ENCODE measurements at places on chromosomes 13 and 19. TPM values are rescaled to one million over a fixed set of nuclear protein-coding genes. Genes with fewer than 3 reads are reported as not detected.
A peak's percentile ranks its signal among the peaks of the same experiment; 100 is the strongest.

DNA sequence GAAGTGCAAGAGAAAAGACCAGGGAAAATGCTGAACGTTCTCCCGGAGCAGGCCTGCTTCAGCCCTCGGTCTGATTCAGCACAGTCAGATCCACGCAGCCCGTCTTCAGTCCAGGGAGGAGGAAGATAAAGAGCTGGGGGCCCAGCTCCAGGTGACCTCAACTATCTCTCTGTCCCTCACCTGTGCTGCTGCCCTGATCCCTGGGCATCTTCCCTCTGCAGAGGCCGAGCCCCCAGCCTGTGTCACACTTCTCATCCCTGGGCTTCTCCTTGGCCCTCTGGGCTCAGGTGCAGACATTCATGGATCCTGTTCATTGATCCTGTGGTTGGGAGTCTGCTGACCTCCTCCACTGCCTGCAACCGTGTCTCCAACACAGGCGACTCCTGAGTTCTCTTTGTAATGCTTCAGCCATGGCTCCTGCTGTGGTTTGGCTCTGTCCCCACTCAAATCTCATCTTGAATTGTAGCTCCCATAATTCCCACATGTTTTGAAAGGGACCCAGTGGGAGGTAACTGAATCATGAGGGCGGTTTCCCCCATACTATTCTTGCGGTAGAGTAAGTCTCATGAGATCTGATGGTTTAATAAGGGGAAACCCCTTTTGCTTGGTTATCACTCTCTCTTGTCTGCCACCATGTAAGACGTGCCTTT lies 27.9 kb downstream of the COL4A2 start:
- DNase-seq, result no peak

GRCh38 chr13:113875837-113876281 lies 12.0 kb upstream of the GAS6 start:
- no peak for DNase-seq

The ABHD13 gene
- total RNA-seq, result 4.7 TPM

- DNase-seq, result no peak
Measured at GRCh38 chr19:47511128-47511517, 3.7 kb downstream of the NAPA start.

DNA sequence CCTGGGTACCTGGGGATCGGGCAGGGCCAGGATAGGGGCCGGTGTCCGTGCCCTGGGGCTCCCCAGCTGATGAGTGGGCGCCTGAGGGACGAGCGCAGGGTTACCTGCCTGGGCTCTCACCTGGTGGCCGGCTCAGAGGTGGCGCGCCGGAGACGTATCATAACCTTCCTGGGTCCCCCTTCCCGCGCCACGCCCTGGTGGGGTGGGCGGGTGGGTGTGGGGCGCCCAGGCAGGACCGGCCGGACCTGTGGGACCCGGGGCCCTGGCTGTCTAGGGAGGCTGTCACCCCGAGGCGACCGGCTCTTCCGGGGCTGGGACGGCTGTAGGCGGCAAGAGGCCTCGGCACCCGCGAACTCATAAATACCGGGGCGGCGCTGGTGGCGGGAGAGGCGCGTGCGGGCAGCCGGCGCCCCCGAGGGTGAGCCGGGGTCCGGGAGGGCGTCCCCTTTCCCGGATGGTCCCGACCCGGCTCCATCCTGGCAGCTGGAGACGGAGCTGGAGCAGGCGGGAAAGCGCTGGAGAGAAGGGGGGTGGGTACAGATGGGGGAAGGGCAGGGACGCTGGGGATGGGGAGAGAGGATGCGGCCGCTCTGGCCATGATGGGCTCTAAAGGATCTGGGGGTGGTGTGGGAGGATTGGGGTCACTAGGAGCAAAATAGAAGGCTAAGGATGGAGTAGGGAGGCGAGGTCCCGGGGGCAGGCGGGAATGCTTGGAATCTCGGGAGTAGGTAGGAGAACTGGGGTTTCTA lies at the start of gene ACP7:
TSS of gene ACP7 (plus strand) at position 386 of the 749 bp plus-strand sequence. CDS start 902 bp downstream, outside the sequence.
- no peak for DNase-seq

DNA sequence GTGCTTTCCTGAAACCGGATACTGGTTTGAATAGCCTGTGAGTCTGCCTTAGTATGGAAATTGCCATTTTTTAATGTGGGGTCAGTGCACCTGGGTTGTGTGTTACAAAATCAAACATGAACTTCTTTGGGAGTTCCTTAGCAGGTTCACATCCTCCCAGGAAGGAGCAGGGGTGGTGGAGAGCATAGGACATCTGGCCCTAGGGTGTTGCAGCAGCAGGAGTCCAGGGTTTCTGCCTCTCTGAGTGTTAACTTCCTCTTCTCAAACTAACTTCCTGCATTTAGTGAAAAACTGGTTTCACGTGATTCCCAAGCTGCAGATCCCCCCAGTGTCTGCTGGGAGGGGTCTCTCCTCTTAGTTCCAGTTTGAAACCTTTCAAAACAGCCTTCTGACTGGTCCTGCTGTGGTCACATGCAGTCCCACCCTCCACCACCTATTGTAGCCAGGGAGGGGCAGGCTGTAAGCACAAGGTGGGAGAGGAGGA lies 7.2 kb downstream of the RNASEH2B start:
- no peak for DNase-seq

The OR7D2 gene
- not detected for total RNA-seq

DNA sequence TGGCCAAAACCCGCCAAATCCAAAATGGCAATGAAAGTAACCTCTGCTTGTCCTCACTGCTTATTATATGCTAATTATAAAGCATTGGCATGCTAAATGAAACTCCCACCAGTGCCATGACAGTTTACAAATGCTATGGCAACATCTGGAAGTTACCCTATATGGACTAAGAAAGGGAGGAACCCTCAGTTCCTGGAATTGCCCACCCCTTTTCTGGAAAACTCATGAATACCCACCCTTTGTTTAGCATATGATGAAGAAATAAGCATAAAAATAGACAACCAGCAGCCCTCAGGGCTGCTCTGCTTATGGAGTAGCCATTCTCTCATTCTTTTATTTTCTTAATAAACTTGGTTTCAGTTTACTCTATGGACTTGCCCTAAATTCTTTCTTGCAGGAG lies 269.8 kb downstream of the OLFM4 start:
- DNase-seq, result no peak

DNA sequence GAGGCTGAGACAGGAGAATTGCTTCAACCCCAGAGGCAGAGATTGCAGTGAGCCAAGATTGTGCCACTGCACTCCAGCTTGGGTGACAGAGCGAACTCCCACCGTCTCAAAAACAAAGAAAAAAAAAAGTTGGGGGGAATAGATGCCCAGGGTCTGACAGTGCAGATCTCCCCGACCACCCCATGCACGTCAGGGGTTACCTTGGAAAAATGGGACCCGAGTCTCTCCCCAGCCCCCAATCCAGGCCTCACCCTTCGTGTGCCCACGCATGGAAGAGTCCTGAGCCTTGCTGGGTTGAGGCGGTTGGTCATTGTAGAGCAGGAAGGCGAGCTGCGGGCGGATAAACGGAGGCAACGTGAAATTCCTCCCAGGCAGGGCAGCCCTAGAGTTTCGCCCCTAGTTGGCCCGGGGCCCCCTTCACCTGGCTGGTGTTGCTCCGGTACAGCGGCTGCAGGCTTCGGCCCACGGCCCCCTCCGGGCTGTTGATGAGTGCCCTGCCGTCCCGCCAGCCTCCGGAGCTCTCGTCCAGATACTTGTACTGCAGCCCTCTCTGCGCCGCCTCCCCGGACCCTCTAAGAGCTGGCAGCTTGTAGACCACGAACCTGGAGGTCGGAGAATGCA lies 588 bp downstream of the DNASE2 start:
- DNase-seq, result no peak

- DNase-seq, result no peak
Measured at GRCh38 chr13:30671271-30671815, 53.6 kb downstream of the USPL1 start.

- no peak for DNase-seq
Measured at GRCh38 chr19:55226273-55226672, 2.3 kb downstream of the TMEM86B start.

The ABHD8 gene
- total RNA-seq, result 6.1 TPM

The CALR3 gene
- 0.26 TPM for total RNA-seq

GRCh38 chr19:7213628-7214323 lies 80.4 kb downstream of the INSR start:
- DNase-seq, result peak; percentile 11

- DNase-seq, result peak; percentile 55
Measured at GRCh38 chr19:38949580-38950367, 19.0 kb downstream of the MRPS12 start.

The PRR20D gene
- not detected for total RNA-seq

DNA sequence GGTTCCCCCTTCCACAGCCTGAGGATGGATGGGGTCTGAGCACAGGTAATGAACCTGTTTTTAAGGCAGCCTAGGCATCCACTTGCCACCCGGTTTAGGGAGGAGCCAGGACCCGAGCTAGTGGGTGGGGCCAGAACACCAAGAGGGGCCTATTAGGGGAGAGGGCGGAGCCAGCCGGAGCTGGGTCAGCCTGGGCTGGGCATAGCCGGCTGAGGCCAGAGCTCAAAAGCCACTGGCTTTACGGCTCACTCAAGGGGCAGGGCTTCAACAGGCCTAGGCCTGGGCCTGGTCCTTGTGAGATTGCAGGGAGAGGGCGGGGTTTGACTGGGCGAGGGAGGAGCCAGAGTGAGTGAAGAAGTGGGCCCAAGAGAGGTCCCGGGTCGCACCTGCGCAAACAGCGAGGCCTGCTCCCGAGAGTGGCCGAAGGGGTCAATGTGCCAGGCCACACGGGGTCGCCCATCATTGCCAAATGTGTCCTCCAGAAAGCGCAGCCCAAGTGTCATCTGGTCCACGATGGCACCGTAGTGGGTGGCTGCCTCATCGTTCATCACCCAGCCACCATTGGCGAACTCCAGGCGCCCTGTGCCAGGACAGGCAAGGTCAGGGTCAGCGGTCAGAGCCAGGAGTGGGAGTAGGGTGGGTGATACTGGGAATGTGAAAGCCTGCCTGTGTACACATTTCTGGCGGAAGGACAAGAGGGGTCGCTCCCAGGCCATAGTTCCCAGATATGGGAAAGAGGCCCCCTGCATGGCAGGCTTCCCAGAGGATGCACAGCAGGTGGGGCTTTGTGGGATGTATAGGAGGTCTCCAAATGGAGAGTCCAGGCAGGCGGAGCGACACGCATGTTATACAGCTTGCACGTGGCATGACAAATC lies 1.9 kb downstream of the MAN2B1 start:
- no peak for DNase-seq

- DNase-seq, result no peak
Measured at GRCh38 chr19:18859676-18860301, 28.0 kb downstream of the UPF1 start.

The PPM1N gene
- 1.6 TPM for total RNA-seq

- peak; percentile 33 for DNase-seq
Measured at GRCh38 chr19:16957151-16957701, 68.4 kb downstream of the F2RL3 start.

- no peak for DNase-seq
Measured at GRCh38 chr19:31279436-31279765, 69.8 kb downstream of the TSHZ3 start.

Data from bronchial epithelial cell (primary cell).